GM12878 (cell line): ENCODE measurements at places on chromosomes 16 and 17. TPM values are rescaled to one million over a fixed set of nuclear protein-coding genes. Genes with fewer than 3 reads are reported as not detected.

TSNAXIP1 gene
- 0.13 and 0.62 TPM in 2 replicates for total RNA-seq

CLDN6 gene
- 0.26 and 0.61 TPM in 2 replicates for total RNA-seq

AOC2 gene
- 1.5 and 1.9 TPM in 2 replicates for total RNA-seq

OTOP2 gene
- total RNA-seq = not detected in 2 replicates

DNA sequence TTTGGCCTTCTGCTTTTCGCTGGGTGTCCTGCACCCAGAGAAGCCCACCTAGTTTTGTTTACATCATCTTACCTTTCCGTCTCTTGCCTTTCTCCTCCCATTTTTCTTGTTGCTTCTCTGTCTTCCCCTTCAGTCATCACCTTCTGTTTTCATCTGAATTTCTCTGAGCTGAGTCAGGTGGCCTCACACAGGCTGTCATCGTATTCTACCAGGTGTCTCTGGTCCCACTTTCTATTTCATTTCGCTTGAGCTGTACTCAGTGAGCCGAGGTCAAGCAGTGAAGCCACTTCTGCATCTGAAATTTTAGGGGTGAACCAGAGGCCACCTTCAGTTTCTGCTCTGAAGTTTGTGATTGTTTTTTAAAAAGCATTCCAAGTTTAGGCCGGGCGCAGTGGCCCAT is 9.7 kb downstream of the CRAMP1 start:
- DNase-seq = no peak
- peak overlapping the region; percentile 45 for H3K27ac ChIP-seq
- peaks cover 4% of the 10 kb centered on the region for H3K36me3 ChIP-seq
- peaks cover 29% of the 10 kb centered on the region for H3K4me1 ChIP-seq

- peaks cover 27% of the 10 kb centered on the region for H3K4me1 ChIP-seq
- H3K27ac ChIP-seq = no peak overlapping the region
- no peak overlapping the region for H3K4me3 ChIP-seq
- DNase-seq = peak; percentile 91
Measured at GRCh38 chr17:37774504-37774903, 29.6 kb upstream of the HNF1B start.

DNA sequence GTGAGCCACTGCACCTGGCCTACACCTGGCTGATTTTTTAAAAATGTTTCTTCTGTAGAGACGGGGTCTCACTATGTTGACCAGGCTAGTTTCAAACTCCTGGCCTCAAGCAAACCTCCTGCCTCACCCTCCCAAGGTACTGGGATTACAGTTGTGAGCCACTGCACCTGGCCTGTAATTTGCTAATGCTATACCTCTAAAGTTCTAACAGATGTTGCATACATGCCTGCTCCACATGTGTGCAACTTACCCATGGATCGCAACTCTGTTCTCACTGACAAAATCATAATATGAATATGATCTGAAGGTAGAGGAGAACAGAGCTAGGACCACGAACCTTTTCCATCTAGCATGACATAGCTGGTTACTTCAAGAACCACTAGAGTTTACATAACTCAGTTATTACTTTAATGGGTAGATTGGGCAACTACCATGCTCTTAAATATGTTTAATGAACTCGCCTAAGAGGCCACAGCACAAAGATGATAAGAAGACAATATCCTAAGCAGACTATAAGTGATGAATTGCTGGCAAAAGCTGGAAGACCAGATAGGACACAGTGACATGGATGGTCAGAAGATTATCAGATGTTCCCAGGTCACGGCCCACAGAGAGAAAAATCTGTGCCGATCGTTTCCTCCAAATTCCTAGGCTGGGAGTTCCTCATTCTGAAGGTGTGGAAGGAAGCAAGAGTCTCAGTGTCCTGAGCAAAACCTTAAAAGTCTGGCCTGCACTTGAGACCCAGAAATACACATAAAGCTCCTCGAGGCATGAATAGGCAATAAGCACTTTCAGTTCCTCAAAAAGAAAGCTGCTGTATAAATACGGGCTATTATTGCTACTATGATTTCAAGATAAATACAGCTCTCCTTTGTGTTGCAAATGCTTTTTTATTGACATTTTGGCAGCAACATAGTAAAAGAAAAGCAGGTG is 53.6 kb upstream of the ICAM2 start:
- H3K4me3 ChIP-seq = peak overlapping the region; percentile 32; the same call in 1 of the 2 replicates
- peaks cover 8% of the 10 kb centered on the region for H3K36me3 ChIP-seq
- no peaks in the 10 kb centered on the region for H3K27me3 ChIP-seq
- H3K4me1 ChIP-seq = peaks cover 46% of the 10 kb centered on the region
- H3K27ac ChIP-seq = peak overlapping the region; percentile 72

DNA sequence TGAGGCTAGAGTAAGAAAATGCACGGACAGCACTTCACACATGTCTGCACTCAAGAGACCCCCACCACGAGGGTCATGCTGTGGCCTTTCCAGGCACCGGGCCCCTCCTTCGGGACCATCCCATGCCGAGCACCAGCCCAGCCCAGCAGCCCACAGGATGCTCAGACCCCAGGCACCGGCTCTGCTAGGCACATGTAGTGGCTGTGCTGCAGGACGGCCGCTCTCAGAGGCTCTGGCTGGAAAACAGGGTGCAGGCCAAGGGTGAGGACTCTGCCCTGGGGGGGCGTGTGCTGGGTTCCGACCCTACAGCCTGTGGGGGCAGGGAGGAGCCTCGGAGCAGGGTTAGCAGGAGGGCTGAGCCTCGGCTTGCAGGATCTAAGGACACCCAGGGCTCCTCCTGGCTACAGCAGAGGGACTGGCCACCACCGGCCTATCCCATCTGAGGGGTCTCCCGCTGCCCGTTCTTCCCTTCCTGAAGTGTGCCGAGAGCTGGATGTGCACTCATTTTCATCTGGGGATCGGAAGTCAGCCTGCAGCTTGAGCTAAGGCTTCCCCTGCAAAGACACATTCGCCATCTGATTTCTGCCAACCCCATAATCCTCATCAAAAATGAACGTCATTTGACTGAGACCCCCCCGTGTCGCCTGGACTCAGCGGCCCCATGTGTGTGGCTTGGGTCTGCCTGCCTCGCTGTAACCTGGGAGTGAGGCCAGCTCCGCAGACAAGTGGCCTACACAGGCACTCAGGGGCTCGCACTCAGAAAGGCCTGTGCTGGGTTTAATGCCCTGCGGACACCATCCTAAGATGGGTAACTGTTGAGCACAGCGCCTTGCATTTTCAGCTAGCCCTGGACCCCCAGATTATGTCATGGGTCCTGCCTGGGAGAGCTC is 293.1 kb upstream of the FOXF1 start:
- no peaks in the 10 kb centered on the region for H3K4me1 ChIP-seq
- no peak for DNase-seq
- H3K36me3 ChIP-seq = no peaks in the 10 kb centered on the region
- H3K4me3 ChIP-seq = no peak overlapping the region
- no peak overlapping the region for H3K27ac ChIP-seq
